ENCODE measurements at places on chromosomes 3 and 15. TPM values are rescaled to one million over a fixed set of nuclear protein-coding genes. Genes with fewer than 3 reads are reported as not detected.

MME gene
- polyA plus RNA-seq, result 307 TPM

FETUB gene
- not detected for polyA plus RNA-seq

KPNA1 gene
- polyA plus RNA-seq, result 35.0 TPM

IDH2 gene
- 85.2 TPM for polyA plus RNA-seq

GOLGA8Q gene
- 1.4 TPM for polyA plus RNA-seq

ARPP21 gene
- polyA plus RNA-seq, result 2.7 TPM
